ENCODE measurements at places on chromosomes 13 and 19.

- no peak for DNase-seq
Observed at GRCh38 chr19:35468637-35469036, 20.6 kb downstream of the FFAR2 start.

- DNase-seq: no peak
Observed at GRCh38 chr13:31867709-31868108, 128.4 kb downstream of the RXFP2 start.

- DNase-seq: no peak
Observed at GRCh38 chr13:109868578-109869311, 82.4 kb upstream of the IRS2 start.

GRCh38 chr13:52779103-52779502 lies 39.5 kb upstream of the CNMD start:
- no peak for DNase-seq

GRCh38 chr19:53554804-53555203 lies 16.9 kb downstream of the ZNF331 start:
- no peak for DNase-seq

- DNase-seq: no peak
Observed at GRCh38 chr13:113374511-113375175, 10.7 kb upstream of the GRTP1 start.

DNA sequence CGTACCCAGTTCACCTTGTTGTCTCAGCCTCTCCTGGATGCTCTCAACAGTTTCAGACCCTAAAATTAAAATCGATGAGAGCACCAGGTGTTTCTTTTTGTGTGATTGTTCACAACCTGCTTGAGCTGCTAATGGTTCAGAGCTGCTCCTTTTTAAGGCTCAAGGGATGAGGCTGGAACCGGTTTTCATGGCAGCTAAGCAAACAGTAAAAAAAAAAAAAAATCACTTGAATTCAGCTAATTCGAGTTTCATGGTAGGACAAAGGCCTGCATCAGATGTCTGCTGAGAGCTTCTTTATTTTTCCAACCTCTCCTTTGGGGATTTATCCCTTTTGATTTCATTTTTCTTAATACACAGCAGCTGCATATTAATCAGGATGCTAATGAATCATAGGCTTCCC lies 6.5 kb downstream of the SYCE2 start:
- peak; percentile 75 for DNase-seq

- DNase-seq: no peak
Observed at GRCh38 chr19:8129061-8129618, 20.3 kb downstream of the FBN3 start.

- no peak for DNase-seq
Observed at GRCh38 chr13:88434953-88435352, 763.8 kb downstream of the SLITRK5 start.
